ENCODE measurements at places on chromosomes 16 and 17.

GRCh38 chr17:17815062-17815406 lies 21.8 kb downstream of the SREBF1 start:
- no peak for DNase-seq

DNA sequence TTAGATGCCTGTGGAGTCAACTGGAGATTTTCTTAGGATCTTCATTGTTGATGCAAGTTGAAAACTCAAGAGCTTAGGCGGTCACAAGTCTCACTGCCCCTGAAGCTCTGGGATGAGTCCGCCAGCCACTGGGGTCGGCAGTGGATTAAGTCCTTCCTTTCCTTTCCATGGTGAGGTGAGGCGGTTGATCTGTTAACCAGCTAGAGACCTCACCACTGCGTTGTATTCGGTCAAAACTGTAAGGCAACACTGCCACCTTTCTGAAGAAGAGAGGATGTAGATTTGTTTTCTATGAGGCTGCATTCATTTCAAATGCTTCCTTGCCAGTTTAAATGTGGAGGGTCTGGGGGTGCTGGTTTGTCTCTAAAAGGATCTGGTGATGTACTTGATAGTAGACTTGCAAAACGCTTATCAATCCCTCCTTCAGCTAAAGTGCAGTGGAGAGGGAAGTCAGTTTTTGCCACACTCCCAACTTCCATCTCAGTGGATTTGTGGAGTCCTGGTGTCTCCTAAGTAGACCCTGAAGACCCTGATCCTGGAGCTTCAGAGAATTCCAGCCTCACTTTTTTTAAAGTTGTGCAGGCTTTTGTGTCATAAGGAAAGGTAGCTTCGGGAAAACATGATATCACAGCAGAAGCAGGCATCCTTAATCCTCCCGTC lies 1.7 kb downstream of the MYOCD start:
- peak; percentile 22 for DNase-seq

GRCh38 chr16:795580-796229 lies 4.8 kb downstream of the GNG13 start:
- peak; percentile 92 for DNase-seq

DNA sequence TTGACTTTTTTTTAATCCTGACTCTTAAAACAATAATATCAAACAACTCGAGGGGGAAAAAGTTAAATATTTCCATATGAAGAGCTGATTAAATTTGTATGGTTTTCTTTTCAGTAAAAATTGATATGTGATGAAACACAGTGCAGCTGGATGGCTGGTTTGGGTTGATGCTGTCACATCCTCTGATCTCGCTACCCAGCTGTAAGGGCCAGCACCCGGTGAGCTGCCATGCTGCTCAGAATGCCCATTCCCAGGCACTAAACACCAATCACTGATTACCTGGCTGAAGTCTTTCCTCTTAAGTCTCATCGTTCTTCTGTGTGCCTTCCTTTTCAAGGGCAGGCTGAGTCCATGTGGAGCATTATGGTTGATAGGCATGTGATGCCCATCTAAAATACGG lies 234.3 kb downstream of the IRX3 start:
- DNase-seq, result no peak

- DNase-seq, result no peak
These were observed 33.4 kb downstream of the CDK5R1 start for GRCh38 chr17:32520104-32520701.

DNA sequence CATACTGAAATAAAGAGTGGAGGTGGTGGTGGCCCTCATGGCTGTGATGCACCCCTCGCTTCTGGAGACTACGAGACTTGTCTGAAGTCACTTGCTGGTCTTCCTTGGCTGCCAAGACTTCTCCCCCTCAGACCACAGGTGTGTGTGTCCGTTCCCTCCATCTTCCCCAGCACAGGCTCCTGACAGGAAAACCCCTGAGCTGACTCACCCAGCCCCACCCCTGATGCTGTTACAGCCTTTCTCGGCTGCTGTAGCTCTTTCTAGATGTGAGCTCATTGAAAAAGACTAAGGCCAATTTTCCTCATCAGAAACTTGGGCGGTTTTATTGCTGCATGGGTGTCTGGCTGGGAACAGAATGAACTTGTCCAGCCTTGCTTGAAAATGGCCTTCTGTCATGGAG lies 296.9 kb downstream of the TMEM114 start:
- DNase-seq, result no peak

DNA sequence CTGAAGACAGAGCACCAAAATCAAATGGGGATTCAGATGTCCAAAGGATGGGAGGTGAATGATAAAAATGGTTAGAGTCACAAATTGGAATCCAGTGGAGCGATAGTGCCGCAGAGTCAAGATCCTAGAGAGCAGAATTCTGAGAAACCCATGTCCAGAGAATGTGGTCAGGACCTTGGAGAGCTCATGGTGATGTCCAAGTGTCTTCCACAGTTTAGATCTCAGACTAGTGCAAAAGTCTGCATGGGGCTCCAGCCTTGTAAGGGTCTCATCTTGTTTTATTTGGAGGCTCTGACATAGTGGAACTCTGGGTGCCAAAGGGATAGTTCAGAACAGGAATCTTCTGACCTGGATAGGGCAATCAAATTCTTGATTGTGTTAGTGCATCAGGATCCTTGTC lies 245.9 kb upstream of the HSBP1 start:
- DNase-seq, result no peak

- no peak for DNase-seq
These were observed 875 bp downstream of the PRKCB start for GRCh38 chr16:23836404-23837311.

All from RWPE1 (cell line).